Neural crest cell (in vitro differentiated cells): ENCODE measurements at places on chromosomes 1 and 21.

GRCh38 chr1:36384542-36385409, 948 bp downstream of the STK40 start:
- DNase-seq, result no peak

DNA sequence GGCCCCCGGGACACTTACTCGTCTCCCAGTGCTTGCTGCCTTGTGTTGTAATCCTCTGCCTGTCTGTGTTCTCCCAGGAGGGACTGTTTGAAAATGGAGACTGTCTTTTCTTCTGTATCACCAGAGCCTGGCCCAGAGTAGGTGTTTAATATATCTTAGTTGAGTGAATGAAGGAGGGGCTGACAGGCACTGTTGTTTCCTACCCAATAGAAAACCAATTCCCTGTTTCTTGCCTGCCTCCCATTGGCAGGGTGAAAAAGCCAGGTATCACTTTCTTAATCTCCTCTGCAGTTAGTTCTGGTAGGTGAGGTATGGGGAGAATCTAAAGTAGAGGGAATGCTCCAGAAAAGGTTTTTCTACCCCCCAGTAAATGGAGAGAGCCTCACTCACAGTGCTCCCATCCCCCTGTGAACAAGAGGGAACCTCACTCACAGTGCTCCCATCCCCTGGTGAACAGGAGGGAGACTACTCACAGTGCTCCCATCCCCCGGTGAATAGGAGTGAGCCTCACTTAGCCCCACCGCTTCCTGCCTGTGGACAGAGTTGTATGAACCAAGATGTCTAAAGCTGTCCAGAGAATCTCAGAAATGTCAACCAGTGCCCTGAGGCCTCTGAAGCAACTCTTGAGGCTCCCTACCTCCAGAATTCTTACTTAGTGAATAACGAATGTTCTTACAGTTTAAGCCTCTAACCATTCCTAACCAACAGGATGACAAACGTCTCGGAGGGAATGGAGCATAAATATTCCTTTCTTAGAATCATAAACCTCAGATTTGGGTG, at the start of gene GJA5:
Gene GJA5, minus strand, starts transcription at position 122 of the 780 bp plus-strand sequence. CDS start 1,364 bp downstream, outside the sequence.
- DNase-seq, result no peak

- no peak for DNase-seq
Observed at GRCh38 chr1:202085682-202086373, 36.9 kb upstream of the GPR37L1 start.

- no peak for DNase-seq
Observed at GRCh38 chr1:248596615-248597014, 885 bp downstream of the OR2T10 start.

GRCh38 chr21:44377201-44377921, 23.9 kb downstream of the TRPM2 start:
- no peak for DNase-seq

GRCh38 chr1:196607981-196608380, 259 bp downstream of the KCNT2 start:
- DNase-seq, result no peak

DNA sequence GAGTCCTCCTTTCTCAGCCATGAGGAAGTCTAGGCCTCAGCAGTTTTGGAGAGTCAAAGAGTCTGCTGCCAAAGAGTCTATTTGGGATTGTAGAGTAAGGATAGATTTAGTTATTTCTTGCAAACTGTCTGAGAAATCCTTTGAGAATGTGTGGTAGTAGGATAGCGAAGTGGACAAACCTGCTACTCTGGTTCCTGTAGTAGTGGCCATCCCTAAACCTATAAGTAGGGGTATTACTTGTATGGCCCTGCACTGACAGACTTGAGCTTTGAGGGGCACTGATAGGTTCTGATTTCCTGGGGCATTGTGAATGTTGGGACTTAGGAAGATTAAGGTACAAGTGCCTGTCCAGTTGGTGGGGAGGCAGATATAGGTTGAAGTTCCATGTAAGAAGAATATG, 115.9 kb upstream of the SGIP1 start:
- no peak for DNase-seq

DNA sequence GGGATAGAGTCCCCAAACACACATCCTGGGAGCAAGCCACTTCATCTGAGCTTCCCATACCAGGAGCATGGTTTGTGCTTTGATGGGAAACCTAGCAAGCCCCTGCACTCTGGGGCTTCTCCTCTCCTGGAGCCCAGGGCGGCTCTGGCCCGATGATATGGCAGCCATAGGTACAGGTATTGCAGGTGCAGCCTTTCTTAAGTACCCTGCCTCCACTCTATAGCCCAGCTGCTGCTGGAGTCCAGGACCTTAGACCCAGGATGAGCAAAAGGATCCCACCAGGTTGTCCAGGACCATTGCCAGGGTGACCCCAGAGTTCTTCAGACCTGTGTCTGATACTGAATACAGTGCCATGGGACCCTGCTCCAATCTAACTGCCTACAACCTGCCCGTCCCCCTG, 4.2 kb downstream of the C1orf226 start:
- no peak for DNase-seq

- no peak for DNase-seq
Observed at GRCh38 chr1:24503870-24504523, 1.4 kb downstream of the RCAN3 start.

GRCh38 chr1:243254233-243254926, 701 bp downstream of the CEP170 start:
- DNase-seq, result peak; percentile 26

- no peak for DNase-seq
Observed at GRCh38 chr1:13801655-13802486, 101.9 kb downstream of the PRDM2 start.

- no peak for DNase-seq
Observed at GRCh38 chr1:231508941-231509340, 19.5 kb upstream of the TSNAX start.

GRCh38 chr1:119101563-119101962, 38.9 kb downstream of the WARS2 start:
- no peak for DNase-seq

DNA sequence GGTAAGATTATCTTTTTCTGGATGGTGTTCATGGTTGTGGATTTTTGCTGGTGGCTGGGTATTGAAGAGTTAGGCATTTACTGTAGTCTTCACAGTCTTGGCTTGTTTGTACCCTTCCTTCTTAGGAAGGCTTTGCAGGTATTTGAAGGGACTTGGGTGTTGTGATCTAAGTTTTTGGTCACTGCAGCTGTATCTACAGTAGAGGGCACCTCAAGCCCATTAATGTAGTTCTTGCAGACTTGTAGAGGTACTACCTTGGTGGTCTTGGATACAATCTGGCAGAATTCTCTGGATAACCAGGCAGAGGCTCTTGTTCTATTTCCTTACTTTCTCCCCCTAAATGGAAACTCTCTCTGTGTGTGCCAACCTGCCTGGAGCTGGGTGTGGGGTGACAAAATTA, 155.8 kb upstream of the BRINP3 start:
- DNase-seq, result no peak

DNA sequence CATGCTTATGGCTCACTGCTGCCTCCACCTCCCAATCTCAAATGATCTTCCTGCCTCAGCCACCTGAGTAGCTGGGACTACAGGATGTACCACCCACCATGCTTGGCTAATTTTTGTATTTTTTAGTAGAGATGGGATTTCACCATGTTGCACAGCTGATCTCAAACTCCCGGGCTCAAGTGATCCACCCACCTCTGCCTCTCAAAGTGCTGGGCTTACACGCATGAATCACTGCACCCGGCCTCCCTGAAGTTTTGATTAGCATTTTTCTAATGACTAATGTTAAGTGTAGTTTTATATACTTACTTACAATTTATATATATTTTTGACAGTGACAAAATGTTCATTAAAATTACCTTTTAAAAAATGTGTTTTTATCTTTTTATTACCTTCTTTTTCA, 41.1 kb downstream of the ZNF678 start:
- no peak for DNase-seq

DNA sequence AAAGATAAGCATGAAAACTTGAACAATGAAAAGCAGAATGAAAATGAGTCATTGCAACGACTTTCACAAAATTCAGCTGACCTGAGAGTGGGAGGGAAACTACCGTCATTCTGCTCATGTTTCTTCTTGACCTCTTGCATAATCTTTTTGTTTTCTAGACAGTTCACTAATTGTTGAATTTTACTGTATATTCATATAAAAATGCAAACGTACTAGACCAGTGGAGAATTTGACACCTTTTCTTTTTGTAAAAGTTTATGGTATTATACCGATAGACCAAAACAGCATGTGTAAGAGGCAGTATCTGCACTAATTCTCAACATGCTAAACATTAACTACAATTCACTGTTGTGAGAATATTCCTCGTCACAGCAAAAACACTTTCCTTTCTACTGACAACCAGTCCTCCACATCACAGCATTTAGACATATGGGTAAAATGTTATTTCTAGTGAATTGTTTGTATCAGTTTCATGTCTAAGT, 137.8 kb downstream of the GREM2 start:
- no peak for DNase-seq

DNA sequence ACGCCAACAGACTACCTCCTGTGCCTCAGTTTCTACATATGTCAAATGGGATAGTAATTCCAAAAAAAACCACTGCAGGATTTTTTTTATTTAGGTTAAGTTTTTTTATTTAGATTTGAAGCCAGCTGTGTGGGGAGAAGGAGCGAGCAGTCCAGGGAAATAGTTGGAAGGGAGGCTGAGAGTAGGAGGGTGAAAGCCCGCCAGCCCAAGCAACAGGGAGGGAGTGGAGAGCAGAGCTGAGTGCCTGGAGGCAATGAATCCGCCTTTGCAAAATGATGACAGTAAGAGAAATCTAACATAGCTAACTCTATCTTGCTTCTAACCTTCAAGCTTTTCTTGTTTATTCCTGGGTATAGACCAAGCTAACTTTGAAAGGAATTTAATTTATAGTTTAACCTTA, 15.6 kb upstream of the C1orf198 start:
- DNase-seq, result no peak

DNA sequence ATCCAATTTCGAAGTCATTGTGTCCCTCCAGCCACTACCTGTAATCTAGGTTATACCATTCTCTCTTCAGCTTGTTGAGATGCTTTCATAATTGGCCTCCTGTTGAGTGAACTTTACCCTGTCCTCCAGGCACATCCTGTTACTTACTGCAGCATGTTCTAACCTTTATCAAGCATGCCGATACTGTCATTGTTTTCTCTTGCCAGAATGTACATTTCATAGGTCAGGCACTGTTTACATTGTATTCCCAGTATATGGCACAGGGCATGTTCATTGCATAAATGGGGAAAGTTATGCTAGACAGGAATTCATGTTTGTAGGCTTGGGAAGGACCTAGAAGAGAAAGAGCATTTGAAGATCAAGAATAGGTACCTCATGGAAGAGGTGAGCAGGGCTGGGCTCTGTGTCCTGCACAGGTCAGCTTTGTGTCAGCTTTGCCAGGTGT, 10.2 kb downstream of the CXADR start:
- DNase-seq, result no peak

- DNase-seq, result peak; percentile 95
Observed at GRCh38 chr1:26864610-26865480, 1.9 kb downstream of the SFN start.

DNA sequence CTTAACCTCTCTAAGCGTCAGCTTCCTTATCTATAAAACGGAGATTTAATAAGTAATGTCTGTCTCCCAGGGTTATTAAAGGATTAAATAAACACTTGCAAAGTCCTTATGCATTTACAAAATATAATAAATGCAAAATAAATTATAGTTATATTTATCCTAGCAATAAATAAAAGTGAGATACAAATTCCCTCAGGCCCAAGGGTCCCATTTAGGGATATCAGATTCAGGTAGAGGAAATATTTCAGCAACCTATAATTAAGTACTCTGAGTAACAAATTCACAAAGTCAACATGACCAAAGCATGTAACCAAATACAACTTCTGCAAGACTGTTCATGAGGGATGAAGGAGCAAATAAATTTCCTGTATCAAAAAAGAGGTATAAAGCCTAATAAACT, 17.9 kb downstream of the NVL start:
- DNase-seq, result no peak

- DNase-seq, result no peak
Observed at GRCh38 chr1:117096951-117097408, 24.6 kb downstream of the TRIM45 start.

- DNase-seq, result peak; percentile 23
Observed at GRCh38 chr1:26391450-26391849, 18.9 kb upstream of the ZNF683 start.

- DNase-seq, result peak; percentile 66
Observed at GRCh38 chr1:33470495-33471012, 1.9 kb upstream of the ZSCAN20 start.

DNA sequence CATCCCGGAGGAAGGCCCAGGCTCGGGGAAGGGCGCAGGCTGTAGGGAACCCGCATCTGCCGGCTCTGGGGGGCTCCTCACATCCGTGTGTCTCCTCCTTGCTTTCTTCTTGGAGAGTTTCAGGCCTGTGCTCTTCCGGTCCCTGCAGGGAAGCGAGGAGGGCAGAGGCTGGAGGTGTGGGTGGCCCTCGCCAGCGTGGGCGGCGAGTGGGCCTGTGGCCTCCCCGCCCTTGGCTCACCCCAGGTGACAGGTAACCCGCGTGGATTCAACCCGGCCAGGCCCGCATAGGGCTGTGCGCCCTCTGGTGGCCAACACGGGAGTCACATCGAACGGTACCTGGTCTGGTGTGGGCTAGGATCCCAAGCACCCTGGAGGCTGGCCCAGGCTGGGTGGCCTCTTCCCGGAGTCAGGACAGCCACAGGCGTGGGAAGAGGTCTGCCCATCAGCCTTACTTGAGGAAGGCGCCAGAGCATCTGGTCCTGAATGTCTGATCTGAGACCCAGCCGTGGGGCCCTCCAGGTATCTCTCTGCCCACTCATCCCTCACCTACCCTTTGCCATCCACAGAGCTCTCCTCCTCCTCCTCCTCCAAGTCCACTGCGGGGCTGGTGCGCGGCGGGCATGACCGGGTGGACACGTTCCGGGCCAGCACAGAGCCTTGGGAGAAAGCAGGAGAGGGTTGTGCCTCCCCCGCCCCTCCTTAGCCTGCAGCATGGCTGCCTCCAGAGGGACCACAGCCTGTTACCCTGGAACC, 9.6 kb upstream of the TNFRSF25 start:
- peak; percentile 65 for DNase-seq

DNA sequence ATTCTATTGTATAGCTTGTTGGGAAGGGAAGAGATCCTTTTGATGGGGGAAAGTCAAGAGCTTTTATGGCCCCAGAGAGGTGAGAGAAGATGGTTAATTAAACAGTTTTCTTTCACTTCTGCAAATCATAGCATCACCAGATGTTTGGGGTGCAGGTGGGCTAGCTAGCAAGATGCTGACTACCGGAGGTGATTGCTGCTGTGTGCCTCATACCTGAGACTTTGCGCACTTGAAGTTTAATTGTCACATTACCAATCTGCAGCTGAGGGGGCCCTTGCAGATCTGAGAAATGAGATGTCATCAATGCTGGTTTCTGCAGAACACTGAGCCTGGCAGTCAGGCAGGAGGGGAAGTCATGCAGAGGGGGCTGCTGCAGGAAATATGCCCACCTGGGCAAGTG, 73.9 kb downstream of the SNRPE start:
- DNase-seq, result no peak
